Ascending aorta (tissue), 2 donors: ENCODE measurements at places on chromosomes 6 and 20.

- no peak overlapping the region for H3K27ac ChIP-seq
- H3K4me3 ChIP-seq = no peak overlapping the region
- no peaks in the 10 kb centered on the region for H3K36me3 ChIP-seq
Observed at GRCh38 chr6:94350833-94351232, 931.5 kb upstream of the EPHA7 start.

DNA sequence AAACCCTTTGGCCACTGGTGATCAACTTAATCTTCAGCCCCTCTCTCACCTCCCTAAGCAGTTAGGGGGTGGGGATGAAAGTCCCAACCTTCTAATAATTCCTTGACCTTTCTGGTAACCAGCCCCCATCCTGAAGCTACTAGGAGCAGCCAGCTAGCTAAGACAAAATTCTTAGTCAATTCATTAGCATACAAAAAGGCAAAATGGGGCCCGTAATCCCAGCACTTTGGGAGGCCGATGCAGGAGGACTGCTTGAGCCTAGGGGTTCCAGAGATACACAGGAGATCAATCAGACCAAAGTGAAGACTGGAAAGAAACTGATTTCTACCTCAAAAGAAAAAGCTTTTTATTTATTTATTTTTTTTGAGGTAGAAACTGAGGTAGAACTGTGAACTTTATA is 1.8 kb downstream of the ASCC3 start:
- no peaks in the 10 kb centered on the region for H3K36me3 ChIP-seq
- peaks cover 20% of the 10 kb centered on the region for H3K4me1 ChIP-seq
- H3K27me3 ChIP-seq = no peaks in the 10 kb centered on the region
- no peak overlapping the region for H3K4me3 ChIP-seq
- DNase-seq = no peak

GRCh38 chr6:136527831-136528230 is 22.4 kb downstream of the MAP7 start:
- H3K27me3 ChIP-seq = no peaks in the 10 kb centered on the region
- no peak overlapping the region for H3K4me3 ChIP-seq
- DNase-seq = no peak
- no peak overlapping the region for H3K27ac ChIP-seq
- H3K36me3 ChIP-seq = no peaks in the 10 kb centered on the region

- H3K36me3 ChIP-seq = no peaks in the 10 kb centered on the region
- H3K27ac ChIP-seq = no peak overlapping the region
- no peak overlapping the region for H3K4me3 ChIP-seq
- H3K27me3 ChIP-seq = no peaks in the 10 kb centered on the region
Observed at GRCh38 chr20:36988494-36988966, 37.0 kb upstream of the SAMHD1 start.

DNA sequence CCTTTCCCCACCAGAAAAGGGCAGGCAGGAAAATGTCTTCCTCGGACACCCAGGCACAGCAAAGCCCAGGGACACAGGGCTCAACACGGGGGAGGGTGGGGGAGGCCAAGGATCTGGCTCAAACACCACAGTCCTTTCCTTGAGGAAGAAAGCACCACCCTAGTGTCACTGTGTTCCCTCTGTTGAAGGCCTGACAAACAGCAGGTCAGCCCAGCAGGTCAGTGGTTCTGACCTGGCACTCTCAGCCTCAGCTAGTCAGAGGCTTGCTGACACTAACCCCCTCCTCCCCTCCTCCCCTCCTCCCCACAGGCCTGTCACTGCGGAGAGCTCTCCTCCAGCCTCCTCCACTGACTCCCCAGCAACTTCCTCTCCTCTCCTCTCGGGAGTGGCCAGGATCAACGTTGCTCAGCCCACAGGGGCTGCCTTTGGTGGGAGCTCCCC is 239.6 kb downstream of the LRFN2 start:
- H3K4me3 ChIP-seq = no peak overlapping the region
- no peaks in the 10 kb centered on the region for H3K4me1 ChIP-seq
- H3K36me3 ChIP-seq = no peaks in the 10 kb centered on the region
- no peak for DNase-seq
- no peak overlapping the region for H3K27ac ChIP-seq
